ENCODE measurements at places on chromosomes 7 and 10. TPM values are rescaled to one million over a fixed set of nuclear protein-coding genes. Genes with fewer than 3 reads are reported as not detected.

The BMPER gene
- total RNA-seq, result 30.2 TPM

The CHRM2 gene
- total RNA-seq, result 1.0 TPM

The AKR1C3 gene
- total RNA-seq, result 4.0 TPM

The HYAL4 gene
- total RNA-seq, result not detected

The PTF1A gene
- total RNA-seq, result not detected
